ENCODE measurements at places on chromosomes 7 and 10. TPM values are rescaled to one million over a fixed set of nuclear protein-coding genes. Genes with fewer than 3 reads are reported as not detected.

Gene CHAT
- total RNA-seq, result not detected

Gene SMARCD3
- total RNA-seq, result 28.5 TPM

DNA sequence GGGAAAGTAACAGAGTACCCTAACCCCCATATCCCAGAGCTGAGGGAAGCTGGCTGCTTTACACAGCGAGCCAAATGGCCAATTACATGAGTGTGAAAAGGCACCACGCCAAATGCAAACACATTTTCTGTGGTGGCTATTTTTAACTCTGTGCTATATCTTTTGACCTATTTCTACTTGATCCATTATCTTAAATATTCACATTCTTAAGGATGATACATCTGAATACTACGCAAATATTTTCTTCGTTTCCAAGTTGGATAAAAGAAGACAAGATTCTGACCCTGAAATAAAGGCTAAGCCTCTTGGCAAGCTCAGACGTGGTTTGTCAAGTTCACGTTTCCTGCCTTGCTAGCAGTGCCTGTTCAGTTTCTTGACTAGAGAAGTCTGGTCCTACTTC, 146.7 kb upstream of the TMEM196 start:
- no peak for DNase-seq

DNA sequence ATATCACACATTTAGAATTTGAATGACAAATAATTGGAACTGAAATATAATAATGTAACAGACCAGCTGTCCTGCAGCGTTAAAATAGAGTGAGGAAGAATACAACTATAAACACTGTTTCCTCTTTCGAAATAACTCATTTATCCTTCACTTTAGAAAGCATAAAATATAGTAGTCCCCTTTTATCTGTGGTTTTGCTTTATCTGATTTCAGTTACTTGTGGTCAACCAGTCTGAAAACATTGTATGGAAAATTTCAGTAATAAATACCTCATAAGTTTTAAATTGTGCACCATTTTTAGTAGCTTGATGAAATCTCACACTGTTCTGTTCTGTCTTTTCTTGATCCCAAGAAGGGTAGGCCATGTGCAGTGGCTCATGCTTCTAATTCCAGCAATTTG, 31.7 kb downstream of the POLR1F start:
- DNase-seq, result no peak

All from omental fat pad (tissue), 4 donors.